Posterior vena cava (tissue), 2 donors: ENCODE measurements at places on chromosomes 3 and 15.

DNA sequence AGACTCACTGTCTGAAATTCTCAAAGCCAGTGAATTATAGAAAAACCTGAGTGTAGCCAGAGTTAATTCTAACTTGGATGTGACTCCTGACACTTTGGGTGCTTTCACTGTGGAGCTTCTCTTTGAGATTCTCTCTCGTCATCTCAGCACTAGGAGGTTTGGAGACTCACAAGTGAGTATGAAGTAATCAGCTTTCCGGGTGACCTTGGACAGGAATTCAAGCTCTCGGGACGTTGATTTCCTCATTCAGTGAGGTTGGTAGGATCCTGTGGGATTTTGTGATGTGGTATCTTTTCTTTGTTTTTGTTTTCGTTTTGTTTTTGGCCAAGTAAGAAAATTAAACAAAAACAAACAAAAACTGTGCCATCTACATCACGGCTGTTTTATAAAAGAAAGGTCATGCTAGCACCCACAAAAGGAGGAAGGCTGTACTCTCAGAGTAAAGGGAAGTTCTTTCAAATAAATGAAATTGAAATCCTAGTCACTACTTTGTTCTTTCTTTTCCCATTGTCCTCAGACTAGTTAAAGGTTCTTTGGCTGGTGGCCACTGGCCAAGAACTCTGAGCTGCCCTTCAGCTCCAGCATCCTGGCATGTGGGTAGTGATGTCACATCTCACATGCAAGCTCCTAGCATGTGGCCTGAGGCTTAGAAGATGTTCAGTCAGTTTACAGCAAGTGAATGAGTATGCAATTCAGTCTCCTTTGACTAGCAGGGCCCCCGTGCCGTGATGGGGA lies 263.3 kb upstream of the TPM1 start:
- DNase-seq = no peak

DNA sequence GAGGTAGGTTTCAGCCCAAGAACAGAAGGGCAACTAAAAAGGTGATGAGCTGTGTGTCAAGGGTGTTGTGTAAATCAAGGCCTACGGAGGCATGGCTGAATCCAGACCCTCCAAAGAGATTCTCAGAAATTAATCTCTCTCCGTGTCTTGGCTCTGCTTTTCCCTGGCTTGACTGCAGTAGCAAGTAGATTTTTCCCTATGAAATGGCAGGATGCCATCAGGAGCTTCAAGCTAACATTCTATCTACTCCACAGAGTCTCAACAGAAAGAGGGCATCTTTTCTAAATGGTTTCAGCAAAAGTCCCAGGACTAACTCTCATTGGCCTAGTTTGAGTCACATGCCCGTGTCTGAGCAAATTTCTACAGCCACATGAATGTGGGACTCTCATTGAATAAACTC lies 58.3 kb downstream of the LSM3 start:
- no peak for DNase-seq

GRCh38 chr3:84547207-84547606 lies 411.6 kb upstream of the CADM2 start:
- no peak for DNase-seq

- no peak for DNase-seq
Measured at GRCh38 chr15:67280217-67280616, 25.6 kb downstream of the IQCH start.

DNA sequence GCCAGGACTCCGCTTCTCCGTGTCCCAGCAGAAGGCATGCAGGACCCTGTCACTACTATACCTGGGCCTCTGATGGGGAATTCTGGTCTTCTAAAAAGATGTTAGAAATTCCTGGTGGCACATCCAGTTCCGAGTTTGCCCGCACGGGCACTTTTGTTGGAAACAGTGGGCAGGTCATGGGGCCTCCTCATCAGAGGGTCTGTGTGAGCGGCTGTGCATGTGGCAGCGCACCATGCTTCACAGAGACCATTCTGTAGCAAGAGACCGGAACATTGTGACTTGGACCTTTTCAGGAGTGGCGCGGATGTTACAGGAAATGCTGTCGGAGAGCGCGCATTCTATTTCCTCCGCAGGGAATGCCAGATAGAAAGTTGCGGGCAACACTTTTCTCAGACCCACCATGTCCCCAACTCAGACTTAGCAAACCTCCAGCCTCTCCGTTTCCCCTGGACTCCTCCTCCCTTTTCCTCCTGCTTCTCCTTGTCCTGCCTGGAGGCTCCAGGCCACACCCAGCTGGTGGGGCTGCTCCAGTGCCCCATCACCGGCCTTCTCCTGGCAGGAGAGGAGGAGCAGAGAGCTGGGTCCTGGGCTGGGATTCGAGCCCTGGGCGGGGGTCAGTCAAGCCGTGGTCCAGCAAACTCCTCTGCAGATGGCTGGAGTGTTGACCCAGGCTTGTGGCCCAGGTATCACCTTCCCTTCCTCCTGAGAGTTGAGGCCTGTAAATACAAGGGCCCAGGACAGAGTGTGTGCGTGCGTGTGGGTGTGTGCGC lies 46.6 kb downstream of the KLF13 start:
- DNase-seq = peak; percentile 62

GRCh38 chr3:140467796-140468315 lies 210.0 kb upstream of the TRIM42 start:
- no peak for DNase-seq

DNA sequence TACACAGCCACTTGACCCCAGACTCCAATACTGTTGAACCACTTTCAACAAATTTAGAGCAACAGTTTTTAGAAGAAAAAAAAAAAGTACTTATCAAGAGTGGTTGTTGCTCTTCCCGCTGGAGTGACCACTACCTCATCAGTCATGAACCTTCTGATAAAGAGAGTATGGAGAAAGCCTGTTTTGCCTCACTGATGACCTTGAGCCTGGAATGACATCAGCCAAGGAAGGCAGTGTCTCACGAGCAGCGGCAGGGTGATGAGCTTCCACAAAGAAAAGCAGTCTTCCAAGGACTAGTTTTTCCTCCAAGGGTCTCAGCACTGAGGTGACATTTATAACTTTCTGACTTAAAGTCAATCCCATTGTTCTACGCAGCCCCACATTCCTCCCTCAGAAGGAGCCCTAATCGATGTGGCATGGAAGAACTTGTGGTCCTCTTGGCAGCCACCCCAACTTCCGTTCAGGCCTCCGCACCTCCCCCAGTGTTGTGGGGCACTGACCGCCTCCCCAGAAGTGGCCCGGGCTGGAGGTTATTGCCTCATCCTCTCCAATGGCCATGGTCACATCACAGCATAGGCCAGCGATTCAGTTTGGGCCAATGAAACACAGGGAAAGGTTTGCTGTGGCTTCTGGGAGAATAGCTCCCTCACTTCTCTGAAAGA lies 1.8 kb upstream of the CYP11A1 start:
- no peak for DNase-seq

DNA sequence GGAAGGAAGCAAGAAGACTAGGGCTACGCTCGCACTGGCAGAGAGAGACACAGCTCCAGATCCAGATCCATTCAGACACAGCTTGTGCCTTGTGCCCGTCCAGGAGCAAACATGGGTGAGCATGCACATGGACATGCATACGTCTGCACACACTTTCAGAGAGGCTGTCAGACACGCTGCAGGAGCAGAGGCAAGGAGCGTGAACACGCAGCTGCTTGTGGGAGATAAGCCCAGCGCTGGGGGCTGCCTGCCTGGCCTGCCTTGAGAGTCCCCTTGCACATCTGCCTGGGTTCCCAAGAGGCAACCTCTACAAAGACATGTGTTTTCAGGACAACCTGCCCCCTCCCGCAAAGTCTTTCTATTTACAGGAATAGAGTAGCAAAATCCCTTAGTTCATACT lies 13.6 kb upstream of the BAHD1 start:
- no peak for DNase-seq

- DNase-seq = no peak
Measured at GRCh38 chr3:54225841-54226528, 103.6 kb downstream of the CACNA2D3 start.

- DNase-seq = no peak
Measured at GRCh38 chr3:160016972-160017371, 28.3 kb downstream of the IL12A start.

DNA sequence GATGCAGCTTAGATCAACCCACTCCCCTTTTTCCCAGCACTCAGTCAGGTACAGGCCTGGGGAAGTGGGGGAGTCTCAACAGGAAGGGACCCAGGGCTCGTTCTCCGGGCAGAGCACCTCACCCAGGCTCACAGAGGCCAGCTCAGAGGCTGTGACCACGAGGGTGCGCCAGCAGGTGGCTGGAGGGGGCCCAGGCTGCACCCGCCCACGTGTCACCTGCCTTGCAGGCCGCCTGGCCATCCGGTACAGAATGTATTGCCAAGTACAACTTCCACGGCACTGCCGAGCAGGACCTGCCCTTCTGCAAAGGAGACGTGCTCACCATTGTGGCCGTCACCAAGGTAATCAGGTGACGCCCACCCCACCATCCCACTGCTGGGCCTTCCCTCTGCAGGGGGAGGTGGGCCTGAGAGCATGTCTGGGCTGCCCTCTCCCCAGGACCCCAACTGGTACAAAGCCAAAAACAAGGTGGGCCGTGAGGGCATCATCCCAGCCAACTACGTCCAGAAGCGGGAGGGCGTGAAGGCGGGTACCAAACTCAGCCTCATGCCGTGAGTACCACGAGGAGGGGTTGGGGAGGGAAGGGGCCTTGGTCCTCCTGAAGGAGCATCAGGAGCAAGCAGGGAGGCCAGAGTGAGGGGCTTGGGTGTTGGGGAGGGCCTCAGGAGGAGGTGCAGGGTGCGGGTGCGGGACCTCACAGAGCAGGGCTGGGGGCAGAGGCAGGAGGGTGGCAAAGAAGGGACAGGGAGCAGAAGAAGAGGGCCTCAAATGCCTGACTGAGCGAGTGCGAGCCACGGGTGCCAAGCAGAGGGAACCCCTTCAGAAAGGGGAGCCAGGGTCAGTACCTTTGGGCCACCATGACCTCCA lies 14.0 kb upstream of the LMAN1L start:
- DNase-seq = no peak

DNA sequence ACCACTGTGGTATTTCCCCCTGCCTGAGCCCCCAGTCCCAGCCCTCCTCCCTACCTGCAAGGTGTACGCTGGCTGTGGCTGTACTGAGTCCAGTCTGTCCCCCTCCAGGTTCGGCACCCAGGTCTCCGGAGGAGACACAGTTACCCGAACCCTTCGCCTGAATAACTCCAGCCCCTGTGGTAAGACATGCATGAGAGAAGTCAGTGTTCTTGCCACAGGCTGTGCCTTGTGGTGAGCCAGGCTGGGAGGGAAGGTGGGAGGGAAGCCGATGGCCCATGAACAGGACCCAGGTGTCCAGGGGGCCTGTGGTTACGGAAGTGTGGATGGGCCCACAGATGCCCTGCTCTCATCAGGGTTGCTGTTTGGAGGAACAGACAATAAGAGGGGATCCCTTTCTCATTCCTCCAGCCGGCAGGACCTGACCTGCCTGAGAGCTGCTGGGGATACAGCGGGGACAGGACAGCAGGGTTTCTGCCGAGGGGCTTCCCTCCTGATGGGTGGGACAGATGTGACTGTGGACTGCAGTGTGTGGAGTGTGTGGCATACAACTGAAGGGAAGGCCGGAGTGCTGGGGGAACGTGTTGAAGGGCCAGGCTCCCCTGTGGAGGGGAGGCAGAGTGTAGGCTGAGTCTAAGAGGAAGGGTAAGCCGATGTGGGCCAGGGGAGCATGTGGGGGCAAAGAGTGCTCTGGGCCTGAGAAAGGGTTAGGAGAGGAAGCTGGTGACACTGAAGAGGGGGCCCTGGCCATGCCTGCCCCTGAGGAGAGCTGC lies 21.9 kb downstream of the ACAA1 start:
- DNase-seq = peak; percentile 74

DNA sequence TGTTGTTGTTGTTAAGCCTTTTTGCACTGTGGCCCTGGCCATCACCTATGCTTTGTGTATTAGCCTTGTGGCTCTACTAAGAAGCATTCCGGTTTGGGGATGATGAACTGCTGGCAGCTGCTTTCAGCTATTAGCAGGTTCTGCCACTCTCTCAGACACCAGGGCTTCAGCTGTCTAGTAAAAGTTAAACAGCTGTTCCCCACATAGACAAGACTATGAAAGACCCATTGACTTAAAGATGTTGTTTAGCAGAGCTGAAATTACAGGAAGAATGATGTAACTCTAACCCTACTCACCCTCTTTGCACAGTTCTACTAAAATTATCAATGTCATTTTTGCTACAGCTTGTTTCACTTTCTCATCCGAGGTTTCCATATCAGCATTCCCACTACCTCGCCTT lies 131.2 kb upstream of the CGNL1 start:
- no peak for DNase-seq

- no peak for DNase-seq
Measured at GRCh38 chr3:98680723-98681122, 82.4 kb upstream of the ST3GAL6 start.

DNA sequence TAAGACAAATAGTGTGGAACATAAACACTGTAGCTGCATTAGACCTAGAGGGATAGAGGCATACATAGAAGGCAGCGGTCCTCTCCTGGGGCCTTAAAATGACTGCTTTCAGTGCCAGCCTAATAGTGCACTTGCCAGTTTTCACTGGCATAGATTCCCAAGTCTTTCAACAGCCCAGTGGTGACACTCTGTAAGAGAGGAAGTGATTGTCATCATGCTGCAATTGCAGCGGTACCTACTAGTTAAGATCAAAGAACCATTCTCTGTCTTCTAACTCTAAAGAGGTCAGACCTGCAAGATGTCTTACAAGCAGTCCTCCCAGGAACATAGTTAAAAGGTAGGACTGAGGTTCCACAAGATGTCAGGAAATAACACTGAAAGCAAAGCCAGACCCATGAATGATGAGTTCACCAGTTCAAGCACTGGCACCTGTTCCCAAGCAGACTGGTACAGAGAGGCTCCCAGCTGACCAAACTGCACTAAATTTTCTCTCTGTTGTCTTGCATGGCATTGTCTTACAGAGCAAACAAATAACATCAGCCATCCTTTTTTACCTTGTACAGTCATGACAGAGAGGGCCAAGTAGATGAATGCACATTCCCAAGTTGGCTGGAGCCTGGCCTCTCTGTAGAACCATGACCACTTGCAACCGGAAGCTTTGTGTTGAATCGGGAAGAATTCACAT lies 100.5 kb upstream of the SKOR1 start:
- DNase-seq = no peak

DNA sequence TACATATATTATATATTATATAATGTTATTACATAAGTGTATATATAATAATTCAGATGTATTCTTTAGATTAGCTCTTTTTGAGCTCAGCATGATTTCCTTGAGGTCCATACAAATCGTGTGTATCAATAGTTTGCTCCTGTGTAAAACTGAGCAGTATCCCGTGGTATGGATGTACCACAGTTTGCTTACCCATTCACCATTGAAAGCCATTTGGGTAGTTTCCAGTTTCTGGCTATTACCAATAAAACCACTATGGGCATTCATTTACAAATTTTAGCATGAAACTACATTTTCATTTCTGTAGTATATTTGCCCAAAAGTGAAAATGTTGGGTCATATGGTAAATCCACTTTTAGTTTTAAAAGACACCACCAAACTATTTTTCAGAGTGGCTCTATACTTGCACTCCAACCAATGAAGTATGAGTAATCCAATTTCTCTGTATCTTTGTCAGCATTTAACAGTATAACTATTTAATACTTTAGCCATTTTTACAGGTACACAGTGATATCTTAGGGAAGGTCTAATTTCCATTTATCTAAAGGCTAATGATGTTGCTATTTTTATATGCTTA lies 1361.4 kb upstream of the GBE1 start:
- DNase-seq = no peak

GRCh38 chr3:3918763-3919162 lies 119.5 kb downstream of the LRRN1 start:
- DNase-seq = no peak

GRCh38 chr3:133655731-133656515 lies 5.8 kb downstream of the TOPBP1 start:
- no peak for DNase-seq

- DNase-seq = no peak
Measured at GRCh38 chr3:30458376-30459171, 147.8 kb upstream of the TGFBR2 start.
